HepG2 (cell line): ENCODE measurements at places on chromosomes 16 and 17.
A peak's percentile ranks its signal among the peaks of the same experiment; 100 is the strongest.

DNA sequence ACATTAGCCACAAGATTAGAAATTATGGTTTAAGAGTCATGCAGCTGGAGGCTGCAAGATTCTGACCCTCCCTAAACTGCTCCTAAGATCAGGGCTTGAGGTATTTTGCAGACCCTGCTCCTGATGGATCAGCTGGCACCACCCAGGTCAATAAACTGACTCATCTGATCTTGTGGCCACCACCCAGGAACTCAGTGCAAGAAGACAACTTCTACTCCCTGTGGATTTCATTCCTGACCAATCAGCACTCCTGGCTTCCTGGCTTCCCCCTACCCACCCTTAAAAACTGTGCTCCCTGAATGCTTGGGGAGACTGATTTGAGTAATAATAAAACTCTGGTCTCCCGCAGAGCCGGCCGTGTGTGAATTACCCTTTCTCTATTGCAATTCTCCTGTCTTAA, 25.0 kb upstream of the MILR1 start:
- DNase-seq = no peak

- no peak for DNase-seq
Measured at GRCh38 chr17:33052856-33053255, 61.2 kb downstream of the SPACA3 start.

DNA sequence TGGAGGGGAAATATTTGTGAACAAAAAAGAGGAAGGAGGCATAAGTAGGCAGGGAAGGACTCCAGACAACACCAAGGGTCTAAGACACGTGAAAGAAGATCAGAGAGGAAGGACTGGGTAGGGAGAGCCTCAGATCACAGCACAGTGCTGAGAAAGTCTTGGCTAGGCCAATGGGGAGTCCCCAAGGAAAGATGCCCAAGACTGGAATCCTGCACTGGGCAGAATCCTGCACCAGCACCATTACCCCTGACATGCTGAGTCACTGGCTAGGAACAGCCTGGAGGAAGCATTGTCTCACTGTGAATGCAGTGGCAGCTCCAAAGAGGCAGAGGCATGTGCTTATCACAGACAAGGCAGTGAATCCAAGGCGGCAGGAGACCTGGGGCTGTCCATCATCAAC, 19.2 kb downstream of the CLEC19A start:
- DNase-seq = no peak

- DNase-seq = no peak
Measured at GRCh38 chr17:35064516-35065215, 1.2 kb upstream of the RFFL start.

GRCh38 chr17:74417178-74418045, 14.5 kb upstream of the GPRC5C start:
- peak; percentile 89 for DNase-seq

- DNase-seq = no peak
Measured at GRCh38 chr16:13766334-13766733, 153.6 kb upstream of the ERCC4 start.

GRCh38 chr17:52395308-52395707, 236.8 kb upstream of the CA10 start:
- no peak for DNase-seq

- no peak for DNase-seq
Measured at GRCh38 chr17:8001976-8002720, at the start of gene GUCY2D. TSS of gene GUCY2D (plus strand) at chr17:8002615. CDS start at chr17:8003048, 433 bp downstream.

DNA sequence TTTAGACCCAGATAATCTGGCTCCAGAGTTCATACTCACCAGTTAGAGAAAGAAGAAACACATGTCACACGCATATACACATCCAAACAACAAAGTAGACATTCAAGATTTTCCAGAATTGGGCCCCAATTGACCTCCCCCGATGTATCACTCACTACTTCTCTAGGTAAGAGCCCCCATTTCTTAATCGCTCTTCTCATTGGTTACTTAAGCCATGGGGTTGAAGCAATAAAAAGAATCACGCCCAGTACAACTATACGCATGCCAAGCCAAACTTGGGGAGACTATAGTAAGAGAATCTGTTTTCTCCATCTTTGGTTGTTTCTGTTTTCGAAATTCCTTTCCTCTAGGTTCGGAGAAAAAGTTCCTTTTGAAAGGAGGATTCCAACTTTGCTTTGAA, 565 bp downstream of the DDX52 start:
- DNase-seq = no peak

- no peak for DNase-seq
Measured at GRCh38 chr17:20315821-20316220, 151.5 kb downstream of the LGALS9B start.

GRCh38 chr16:66902648-66903543, 15.8 kb downstream of the CDH16 start:
- DNase-seq = no peak

DNA sequence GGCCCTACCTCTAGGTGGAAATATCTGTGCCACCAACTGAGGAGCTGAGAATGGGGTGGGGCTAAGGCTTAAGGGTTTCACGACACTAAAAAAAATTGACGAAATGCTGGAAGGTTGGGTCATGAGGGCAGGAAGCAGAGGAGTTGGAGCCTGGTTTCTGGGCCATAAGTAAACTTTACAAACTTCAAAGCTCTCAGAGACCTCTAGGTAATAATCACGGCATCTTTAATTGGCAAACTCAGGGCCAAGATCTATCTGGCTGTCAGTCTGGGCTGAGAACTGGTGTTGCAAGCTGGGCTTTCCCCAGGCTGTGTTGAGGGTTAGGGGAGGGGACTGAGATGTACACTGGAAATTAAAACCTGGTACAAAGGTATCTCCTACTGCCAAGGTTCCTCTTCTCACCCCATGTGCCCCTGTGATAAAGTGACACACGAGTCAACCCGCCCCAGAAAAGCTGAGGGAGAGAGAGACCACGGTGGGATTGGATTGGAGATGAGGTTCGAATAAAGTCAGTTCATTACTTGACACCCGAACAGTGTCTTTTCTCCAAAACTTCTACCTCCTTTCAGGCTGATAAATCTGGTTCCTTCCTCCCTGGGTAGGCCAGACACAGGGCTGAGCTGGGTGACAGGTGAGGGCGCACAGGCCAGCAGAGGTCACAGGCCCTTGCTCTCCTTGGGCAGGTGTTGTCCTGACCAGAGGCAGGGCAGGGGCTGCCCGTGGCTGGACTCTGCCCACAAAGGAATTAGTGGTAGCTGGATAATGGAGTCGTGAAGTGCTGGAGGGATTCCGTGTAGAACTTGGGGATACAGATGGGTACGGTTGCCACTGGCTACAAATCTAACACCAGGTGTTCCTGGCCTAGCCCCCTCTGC, 4.0 kb upstream of the ZNF768 start:
- no peak for DNase-seq

- no peak for DNase-seq
Measured at GRCh38 chr17:73465130-73465952, 153.5 kb upstream of the CDC42EP4 start.

DNA sequence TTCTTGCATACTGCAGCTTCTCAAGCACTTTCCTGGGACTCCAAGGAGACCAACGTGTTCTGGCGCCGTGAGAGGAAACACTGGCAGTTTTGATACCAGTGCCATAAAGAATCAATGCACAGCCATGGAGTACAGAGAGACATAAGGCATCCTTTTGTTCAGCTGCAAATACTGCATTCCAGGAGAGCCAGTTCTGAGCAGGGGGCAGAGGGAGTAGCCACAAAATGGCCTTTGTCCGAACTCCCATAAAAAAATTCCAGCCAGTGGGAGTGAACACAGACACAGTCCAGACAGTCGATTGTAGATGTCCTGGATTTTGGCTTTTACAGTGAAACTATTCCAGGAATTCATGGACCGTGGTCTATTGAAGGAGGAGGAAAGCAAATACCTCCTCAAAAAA, 36.2 kb upstream of the TEKT3 start:
- DNase-seq = peak; percentile 89

DNA sequence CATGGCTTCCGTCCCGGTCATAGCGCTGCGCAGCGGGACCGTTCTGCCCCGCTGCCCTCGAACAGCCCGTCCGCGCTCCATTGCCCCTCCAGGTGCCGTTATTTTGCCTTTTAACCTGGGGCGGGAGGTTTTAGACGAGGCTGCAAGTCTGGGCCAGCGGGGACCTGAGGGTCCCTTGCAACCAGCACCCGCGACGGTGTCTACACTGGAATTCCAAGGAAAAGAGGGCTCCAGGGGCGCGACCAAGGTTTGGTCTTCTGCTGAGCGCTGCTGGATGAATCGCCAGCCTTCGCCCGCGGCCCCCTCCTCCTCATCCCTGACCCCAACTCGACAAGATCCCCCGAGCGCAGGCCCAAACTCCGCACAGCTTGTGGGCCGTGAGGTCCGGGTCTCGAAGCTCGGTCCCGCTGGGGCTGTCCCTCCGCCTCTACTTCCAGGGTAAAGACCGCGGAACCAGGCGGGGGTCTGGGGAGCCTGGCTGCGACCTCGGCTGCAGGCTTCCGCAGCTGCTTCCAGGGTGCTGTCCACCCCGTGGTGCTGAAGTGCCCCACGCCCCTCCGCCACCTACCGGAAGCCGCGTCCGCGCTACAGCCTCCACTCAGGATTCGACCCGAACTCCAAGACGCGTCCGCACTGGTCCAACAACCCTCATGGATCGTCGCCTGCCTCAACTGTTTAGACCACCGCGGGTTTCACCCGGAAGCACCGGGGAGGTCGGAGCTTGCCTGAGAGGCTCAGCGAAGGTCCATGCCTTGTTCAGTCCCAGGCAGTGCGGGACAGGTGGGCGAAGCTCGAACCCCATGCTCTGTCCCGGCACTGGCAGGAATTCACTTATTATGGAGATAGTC, 10.1 kb upstream of the CA4 start:
- DNase-seq = peak; percentile 47
